ENCODE measurements at places on chromosomes 7 and 10.

GRCh38 chr7:28979776-28980175, 21.6 kb upstream of the TRIL start:
- no peak for DNase-seq

DNA sequence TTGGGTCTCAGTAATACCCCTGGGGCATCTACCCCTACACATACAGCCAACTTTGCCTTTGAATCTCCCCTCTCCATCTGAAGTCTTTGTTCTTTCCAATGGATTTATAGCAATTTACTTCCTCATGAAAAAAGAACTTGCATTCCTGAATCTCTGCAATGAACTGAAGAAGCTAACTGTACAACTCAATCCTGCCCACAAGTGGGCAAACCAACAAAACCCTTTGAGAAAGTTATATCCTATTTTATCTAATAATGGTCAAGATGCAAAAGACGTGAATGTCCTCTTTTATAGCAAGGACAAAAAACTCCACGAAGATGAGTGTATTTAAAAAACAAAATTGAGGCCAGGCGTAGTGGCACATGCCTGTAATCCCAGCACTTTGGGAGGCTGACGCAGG, 991.3 kb downstream of the LRMDA start:
- no peak for DNase-seq

- DNase-seq, result no peak
Observed at GRCh38 chr7:47440320-47440719, 141.6 kb downstream of the TNS3 start.

GRCh38 chr7:149005427-149006344, 22.6 kb downstream of the PDIA4 start:
- peak; percentile 44 for DNase-seq

DNA sequence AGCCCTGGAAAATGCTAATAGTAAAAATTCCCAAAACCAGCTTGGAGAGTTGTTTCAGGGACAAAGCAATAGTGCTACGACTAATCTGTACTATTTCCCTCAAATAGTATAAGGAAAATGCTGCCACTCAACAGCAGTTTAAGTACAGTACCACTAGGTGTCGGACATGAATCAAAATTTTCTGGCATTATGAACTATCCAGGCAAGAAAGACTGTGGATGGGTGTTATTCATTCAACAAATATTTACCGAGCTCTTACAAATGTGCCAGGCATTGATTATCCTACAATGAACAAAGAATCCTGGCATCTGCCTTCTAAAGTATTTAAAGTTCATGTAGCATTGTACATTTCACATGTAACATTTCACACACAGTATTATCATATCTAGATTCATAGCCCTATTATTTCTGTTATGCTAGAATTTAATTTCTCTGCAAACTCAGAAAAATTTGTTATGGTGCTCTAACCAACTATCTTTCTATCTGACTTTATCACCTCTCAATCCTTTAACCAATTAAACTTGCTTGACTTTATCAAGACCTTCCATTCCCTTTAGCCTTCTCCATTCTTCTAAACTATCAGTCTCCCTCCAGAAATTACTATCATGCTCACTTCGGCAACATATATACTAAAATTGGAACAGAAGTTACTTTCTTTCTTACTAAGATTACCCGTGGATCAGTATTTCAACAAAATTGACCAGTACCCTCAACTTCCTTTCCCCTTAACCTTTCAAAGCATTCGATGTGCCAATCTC, 80.6 kb downstream of the ARHGAP21 start:
- peak; percentile 90 for DNase-seq

- no peak for DNase-seq
Observed at GRCh38 chr7:101294832-101295121, 26.8 kb downstream of the IFT22 start.

GRCh38 chr7:156889089-156889488, 3.9 kb downstream of the LMBR1 start:
- DNase-seq, result peak; percentile 21

GRCh38 chr10:132599732-132600131, 62.1 kb downstream of the INPP5A start:
- DNase-seq, result no peak

- no peak for DNase-seq
Observed at GRCh38 chr7:36149694-36150452, 3.2 kb upstream of the EEPD1 start.

DNA sequence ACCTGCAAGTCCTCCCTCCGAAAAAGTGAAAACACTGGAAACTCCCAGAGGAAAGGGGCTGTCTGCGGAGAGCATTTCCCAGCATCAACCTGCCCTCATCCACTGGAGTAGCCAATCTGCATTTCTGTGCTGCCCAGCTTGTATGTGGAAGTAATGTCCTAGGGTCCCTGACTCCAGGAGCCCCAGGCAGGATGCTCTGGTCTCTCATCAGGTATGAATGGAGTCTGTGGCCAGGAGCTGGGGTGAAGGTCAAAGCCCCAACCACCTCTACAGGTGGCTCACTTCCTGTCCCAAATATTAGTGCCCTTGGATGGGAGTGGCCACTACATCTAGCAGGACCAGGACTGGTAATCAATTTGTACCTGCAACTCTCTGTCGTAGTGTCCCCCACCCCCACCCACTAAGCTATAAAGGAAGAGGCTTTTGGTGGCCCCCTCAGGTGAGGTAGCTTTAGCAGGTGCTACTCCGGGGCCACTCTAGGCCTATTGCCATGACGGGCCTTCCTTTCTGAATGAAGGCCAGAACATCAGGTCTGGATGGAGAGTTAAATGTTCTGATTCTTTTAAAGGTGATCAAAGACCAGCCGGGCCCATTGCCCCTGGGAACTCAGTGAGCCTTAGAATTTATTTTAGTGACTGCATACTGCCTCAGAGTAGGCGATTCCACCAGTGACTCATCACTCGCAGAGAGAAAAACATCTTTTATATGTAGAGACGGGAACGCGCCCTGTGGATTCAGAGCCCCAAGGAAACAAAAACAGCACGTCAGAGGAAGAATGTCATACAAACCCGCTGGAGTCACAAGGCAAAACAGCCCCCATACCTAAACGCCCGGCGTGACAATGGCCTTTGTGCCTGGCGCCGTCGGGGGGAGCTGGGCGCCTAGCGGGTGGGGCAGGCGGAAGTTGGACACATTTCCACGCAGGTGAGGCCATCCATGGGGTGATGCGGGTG, 13.0 kb downstream of the EN2 start:
- no peak for DNase-seq

DNA sequence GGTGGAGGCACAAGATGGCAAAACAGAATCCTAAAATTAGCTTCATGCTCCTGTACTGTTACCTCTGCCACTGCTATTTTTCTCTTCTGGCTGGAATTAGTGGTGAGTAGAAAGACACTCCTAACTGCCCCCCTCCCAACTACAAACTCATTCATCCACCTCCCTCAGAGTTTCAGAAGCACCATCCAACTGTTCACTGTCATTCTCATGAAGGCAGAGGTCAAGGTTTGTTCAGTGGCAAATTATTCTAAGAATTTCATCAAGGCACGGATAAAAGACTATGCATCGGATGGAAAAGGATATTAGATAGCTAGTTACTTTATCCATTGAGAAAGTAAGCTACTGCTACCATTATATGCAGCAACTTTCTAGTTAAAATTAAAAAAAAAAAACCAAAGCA, 59.7 kb downstream of the LRGUK start:
- no peak for DNase-seq

- no peak for DNase-seq
Observed at GRCh38 chr10:44316187-44316921, 68.5 kb downstream of the CXCL12 start.

GRCh38 chr7:55210716-55211115, 154.4 kb upstream of the LANCL2 start:
- DNase-seq, result no peak

DNA sequence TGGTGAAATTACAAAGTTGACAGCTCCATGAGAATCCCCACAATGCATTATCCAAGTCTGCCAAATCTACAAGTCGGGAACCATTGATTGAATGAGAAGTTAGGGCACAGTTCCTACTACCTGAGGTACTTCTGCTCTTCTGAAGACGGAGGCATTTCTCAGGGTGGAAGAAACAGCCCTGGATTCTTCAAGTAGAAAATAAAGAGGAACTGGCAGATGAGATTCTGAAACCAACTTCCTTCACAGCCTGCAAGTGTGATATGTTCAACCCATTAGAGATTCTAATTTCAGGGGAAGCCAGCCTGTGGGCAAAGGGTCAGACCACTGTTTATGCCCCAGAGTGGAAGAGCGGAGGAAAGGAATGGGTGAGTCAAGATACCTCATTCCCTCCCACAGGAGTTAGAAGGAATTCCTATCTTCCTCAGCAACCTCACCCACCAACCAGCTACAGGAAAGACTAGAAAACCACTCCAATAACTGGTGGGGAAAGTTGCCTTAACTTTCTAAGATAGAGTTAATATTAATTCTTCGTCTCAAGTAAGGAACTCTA, 50.5 kb upstream of the BMPER start:
- DNase-seq, result no peak

DNA sequence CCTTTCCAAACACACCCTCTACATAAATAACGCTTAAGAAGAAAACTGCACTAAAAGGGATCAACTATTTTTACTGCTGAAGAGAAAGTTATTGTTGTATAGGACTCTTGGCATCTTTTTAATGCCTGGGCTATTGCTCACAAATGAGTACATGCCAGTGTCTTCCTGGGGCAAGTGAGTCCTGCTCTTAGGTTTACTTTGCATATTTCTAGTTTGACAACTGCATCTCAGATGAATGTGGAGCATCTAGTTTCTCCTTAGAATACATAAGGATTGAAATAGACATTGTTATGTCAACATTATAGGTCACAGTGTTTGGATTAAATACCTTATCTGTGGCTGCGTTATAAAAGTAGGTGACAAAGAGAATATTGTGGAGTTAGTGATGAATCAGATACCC, 44.5 kb downstream of the PSMC2 start:
- DNase-seq, result peak; percentile 8

GRCh38 chr7:1027242-1028043, 16.9 kb upstream of the GPR146 start:
- DNase-seq, result peak; percentile 10

DNA sequence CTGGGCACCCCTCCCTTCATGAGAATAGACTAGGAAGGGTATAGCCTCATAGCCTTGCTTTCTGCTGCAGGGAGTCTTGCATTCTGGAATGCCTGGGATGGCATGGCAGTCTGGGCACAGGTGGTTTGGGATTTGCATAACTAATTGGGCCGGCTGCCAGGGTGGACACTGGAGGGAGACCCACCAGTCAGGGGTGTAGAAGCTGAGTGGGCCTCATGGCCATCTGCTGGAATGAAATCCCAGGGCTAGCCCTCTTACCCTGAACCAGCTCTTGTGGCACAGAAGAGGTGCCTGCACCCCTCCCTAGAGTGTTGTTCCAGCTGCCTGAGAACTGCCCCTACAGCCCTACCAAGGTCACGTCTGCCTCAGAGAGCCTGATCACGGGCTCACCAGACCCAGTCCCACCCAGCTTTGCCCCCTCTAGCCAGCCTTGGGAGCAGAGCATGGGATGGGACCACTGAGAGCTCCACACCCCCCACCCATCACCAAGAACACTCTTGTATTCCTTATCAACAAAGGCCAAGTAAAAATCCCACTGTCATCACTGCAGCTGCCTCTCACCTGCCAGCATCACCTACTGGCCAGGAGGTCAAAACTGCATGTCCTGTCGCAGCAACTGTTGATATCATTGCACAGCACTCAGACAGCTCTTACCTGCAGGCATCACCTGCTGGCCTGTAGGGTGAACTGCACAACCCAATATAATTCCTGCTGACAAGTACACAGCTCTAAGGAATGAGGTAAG, 148.9 kb downstream of the ZEB1 start:
- peak; percentile 68 for DNase-seq

- no peak for DNase-seq
Observed at GRCh38 chr10:12774204-12774894, 227.2 kb downstream of the CCDC3 start.

- no peak for DNase-seq
Observed at GRCh38 chr10:53939654-53940053, 861.4 kb downstream of the PCDH15 start.

- no peak for DNase-seq
Observed at GRCh38 chr10:18369859-18370473, 229.7 kb downstream of the CACNB2 start.

DNA sequence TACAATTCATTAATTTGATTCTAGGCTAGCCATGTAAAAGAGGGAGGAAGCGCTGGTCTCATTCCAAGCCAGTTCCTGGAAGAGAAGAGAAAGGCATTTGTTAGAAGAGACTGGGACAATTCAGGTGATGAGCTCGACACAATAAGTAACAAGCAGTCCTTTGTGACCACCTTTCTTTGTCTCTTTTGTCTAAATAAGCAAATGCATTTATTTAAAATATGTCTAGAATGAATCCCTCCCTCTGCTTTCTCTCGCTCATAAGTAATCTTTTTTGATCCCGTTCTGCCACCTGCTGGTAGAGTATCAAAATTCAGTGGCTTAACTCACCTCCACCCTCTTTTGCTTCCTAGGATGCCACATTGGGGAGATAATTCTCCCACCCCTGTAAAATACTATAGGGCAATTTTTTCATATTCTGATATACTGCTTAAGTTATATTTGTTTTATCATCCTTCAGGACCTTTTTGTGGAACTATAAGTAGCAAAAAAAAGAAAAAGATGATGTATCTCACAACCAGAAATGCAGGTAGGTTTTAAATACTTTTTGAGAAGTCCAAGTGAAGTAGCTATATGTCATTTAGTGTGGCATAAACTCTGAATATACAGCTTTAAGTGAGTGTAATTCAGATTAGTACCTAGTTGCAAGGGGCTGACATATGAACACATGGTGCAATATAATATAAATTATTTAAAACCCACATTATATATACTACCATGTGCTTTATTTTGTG, 91.5 kb downstream of the GSDME start:
- peak; percentile 48 for DNase-seq

All from bronchial epithelial cell (primary cell).